ENCODE measurements at places on chromosomes 12 and 14.

GRCh38 chr14:103569408-103569807 lies 6.6 kb downstream of the COA8 start:
- no peak for DNase-seq

GRCh38 chr14:56102941-56103340 lies 15.3 kb upstream of the PELI2 start:
- DNase-seq = no peak

DNA sequence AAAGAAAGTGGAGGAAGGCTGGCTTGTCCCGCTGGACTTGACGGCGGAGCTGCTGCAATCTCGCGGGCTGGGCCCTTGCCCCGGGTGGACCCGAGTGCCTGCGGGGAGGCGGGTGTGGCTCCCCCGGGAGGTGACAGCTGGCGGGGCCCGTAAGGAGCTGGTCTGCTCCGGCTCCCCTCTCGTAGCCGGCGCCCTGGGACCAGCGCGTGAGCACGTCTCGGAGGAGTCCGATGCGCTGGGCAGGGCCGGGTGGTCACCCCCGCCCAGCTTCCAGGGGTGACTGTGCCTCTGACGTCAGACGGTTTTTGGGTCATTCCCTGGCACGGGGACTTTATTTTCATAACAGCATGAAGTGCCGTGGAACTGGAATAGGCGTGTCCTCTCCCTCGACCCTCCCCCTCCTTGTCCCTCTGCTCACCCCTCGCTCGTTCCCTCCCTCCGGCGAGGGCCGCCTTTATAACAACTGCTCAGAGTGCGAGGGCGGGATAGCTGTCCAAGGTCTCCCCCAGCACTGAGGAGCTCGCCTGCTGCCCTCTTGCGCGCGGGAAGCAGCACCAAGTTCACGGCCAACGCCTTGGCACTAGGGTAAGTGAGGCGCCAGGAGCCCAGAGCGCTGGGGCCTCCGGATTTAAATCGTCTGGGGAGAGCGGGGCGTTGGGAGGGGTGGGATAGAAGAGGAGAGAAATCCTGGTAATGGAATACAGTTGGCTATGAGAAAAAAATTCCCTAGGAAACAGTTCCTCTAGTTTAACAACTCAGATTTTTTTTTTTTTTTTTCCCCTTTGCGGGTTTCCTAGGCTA lies at the start of gene GPRC5A:
Gene GPRC5A (plus strand): TSS at position 483 of the 801 bp plus-strand sequence. CDS start 16,688 bp downstream, outside the sequence.
- DNase-seq = peak; percentile 98

DNA sequence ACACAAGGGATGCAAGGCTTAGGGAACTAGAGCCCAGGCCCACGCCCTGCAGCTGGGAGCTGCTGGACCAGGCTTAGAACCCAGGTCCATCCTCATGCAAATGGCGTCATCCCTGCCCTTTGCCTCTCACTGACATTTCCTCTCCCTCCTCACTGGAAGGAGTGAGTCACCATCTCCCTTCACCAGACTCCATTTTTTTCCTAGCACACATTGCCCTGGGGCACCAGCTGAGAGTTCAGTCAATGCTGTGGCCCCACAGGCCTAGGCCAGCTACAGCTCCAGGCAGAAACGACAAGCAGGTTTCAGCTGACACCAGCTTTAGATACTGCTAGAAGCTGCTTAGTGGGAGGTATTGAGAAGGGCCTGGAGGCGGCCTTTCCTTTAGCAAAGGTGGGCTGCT lies 98.9 kb downstream of the RIMBP2 start:
- DNase-seq = no peak

- DNase-seq = no peak
Observed at GRCh38 chr12:22935501-22935900, 310.5 kb downstream of the ETNK1 start.

DNA sequence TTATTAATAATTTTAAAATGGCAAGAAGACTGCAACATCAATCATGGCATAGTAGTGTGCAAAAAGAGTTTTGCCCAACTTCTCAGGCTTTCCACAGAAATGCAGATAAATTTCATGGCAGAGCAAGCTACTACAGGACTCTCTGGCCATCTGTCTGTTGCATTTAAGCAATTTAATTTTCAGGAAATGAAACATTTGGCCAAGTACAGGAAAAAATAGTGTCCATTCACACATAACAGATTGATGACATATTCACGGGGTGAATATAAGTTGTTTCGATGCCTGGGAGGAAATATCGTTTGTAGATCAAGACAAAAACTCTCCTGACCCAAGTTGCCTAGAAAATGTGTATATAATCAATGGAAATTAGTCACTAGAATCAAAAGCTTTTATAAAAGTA lies 324.0 kb downstream of the PRKD1 start:
- no peak for DNase-seq

DNA sequence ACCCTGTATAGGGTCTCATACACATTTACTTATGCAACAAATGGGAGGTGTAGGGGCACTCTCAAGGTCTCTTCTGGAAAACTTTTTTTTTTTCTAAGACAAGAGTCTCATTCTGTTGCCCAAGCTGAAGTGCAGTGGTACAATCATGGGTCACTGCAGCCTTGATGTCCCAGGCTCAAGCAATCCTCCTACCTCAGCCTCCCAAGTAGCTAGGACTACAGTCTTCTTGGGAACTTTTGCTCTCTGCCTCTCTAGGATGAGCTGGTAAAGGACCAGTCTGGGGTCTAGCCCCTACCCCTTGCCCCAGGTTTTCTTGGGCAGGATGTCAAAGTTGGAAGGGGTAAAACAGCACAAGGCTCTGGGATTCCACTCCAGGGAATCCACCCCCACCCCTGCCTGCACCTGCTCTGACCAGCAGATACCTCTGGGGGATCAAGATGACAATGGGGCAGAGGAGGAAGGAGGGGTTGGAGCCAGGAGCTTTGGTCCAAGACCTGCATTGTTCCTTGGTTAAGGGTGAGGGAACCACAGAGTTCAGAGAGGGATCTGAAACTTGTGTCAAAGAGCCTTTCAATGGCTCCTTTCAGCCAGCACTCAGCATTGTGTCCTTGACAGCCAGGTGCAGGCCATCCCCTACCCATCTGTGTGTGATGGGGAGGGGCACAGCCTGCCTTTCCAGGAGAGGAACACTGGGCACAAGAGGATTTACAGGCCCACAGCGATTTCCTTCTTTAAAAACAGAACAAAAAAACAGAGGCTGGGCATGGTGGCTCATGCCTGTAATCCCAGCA lies 12.2 kb downstream of the CTDSP2 start:
- DNase-seq = no peak

GRCh38 chr14:36773558-36773957 lies 111.9 kb downstream of the PAX9 start:
- DNase-seq = no peak

DNA sequence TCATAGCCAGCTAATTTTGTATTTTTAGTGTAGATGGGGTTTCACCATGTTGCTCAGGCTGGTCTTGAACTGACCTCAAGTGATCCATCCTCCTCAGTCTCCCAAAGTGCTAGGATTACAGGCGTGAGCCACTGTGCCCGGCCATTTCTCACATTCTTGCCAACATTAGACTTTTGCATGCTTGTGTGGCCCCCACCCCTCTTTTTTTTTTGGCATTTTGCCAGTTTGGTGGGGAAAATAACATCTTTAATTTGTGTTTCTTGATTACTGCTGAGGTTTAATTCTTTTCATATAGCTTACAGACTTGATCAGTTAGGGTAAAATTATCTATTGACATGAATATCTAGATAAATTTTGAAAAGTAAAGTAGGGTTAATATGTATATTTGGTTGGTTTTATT lies 3.8 kb downstream of the CCT2 start:
- DNase-seq = no peak

DNA sequence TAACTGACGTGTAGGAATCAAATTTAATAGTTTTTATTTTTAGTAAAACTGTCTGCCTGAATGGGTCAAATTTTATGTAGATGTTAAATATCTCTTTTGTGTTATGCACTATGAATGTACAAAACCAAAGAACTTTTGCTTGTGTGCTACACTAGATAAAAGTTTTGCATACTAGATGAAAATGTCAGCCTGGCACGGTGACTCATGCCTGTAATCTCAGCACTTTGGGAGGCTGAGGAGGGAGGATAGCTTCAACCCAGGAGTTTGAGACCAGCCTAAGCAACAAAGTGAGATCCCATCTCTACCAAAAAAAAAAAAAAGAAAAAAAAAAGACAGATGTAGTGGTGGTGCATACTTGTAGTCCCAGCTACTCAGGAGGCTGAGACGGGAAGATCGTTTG lies 11.1 kb downstream of the AEBP2 start:
- no peak for DNase-seq

DNA sequence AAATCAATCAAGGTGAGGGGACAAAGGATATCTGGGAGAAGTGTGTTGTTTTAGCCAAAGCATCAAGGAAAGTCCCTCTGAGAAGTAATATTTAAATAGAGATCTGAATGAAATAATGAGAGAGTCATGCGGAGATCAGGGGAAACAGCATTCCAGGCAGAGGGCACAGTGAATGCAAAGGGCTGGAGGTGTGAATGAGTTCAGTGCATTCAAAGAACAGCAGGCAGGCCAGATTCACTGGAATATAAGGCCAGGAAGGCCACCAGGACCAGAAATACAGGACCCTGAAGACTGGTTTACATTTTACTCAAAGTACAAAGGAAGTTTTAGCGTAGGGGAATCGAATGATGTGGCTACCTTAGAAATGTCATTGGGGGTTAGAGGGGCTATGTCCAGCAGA lies 436.2 kb upstream of the TMEM132C start:
- DNase-seq = no peak

GRCh38 chr14:77141214-77142004 lies at the start of gene ZDHHC22:
Gene ZDHHC22, minus strand, starts transcription at chr14:77141791. Its CDS starts 2,053 bp downstream, at chr14:77139738.
- DNase-seq = no peak

GRCh38 chr12:78739653-78740052 lies 124.9 kb upstream of the SYT1 start:
- DNase-seq = no peak

GRCh38 chr12:132229926-132230325 lies 85.7 kb downstream of the NOC4L start:
- no peak for DNase-seq

DNA sequence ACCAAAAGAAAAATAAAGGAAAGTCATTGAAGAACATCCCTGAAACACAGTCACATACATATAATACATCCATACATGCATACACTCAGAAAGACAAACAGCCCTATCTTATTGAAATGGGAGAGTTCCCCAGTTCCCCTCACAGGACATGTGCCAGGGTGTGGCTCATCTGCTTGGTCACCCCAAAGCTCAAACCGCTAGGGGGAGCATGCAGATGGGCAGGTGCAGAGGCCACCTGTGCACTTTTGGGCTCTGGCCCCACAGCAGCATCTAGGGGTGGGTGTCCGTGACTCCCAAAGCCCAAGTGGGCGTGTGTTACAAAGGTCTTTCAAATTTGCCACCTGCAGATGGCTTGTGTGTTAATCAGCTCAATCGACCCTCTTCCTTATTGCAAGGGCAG lies 75.2 kb downstream of the CMAS start:
- no peak for DNase-seq

DNA sequence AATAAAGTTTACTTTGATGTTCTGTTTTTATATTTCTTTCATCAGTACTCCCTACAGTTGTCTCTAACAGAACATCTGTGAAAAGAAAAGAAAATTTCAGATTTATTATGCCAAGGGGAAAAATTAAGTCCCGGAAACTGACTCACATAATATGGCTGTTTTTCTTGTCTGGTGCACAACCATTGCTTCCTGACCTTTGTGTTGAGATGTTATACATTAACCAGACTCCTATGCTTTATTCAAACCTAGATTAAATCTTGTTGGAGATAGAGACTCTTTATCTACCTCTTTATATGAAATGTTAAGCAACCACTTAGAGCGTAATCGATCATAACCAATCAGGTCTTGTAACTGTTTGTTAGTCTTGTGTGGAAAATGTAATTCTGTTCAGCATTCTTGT lies 37.6 kb upstream of the BICD1 start:
- no peak for DNase-seq

GRCh38 chr14:59753512-59753911 lies 117.1 kb downstream of the RTN1 start:
- no peak for DNase-seq

DNA sequence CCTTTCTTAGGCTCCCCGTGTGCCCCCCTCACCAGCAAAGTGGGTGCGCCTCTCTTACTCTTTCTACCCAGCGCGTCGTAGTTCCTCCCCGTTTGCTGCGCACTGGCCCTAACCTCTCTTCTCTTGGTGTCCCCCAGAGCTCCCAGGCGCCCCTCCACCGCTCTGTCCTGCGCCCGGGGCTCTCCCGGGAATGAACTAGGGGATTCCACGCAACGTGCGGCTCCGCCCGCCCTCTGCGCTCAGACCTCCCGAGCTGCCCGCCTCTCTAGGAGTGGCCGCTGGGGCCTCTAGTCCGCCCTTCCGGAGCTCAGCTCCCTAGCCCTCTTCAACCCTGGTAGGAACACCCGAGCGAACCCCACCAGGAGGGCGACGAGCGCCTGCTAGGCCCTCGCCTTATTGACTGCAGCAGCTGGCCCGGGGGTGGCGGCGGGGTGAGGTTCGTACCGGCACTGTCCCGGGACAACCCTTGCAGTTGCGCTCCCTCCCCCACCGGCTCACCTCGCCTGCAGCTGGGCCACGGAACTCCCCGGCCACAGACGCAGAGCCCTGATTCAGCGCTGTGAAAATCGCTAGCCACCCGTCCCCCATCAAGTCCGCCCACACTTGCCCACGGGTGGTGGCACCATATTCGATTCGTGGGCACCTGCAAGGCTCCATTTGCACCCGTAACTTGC lies 1.3 kb downstream of the TMEM233 start:
- DNase-seq = no peak

- DNase-seq = no peak
Observed at GRCh38 chr14:76498976-76499375, 123.0 kb downstream of the ESRRB start.

- DNase-seq = no peak
Observed at GRCh38 chr14:25237845-25238244, 187.9 kb upstream of the STXBP6 start.

DNA sequence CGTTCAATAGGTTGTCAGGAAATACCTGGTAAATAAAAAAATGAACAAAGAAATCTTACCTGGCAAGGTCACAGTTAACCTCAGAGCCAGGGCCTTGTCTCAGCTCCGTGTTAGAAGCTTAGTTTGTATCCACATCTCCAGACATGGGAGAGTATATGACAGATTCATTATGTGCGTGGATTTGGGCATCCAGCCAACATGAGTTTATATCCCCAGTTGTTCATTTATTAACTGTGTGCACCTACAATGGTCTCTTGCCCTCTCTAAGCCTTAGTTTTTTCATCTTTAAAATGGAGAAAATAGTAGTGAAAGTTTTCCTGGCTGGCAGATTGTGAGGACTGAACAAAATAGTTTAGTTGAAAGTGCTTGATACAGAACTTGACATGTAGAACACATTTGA lies 437.8 kb downstream of the NPAS3 start:
- DNase-seq = no peak

DNA sequence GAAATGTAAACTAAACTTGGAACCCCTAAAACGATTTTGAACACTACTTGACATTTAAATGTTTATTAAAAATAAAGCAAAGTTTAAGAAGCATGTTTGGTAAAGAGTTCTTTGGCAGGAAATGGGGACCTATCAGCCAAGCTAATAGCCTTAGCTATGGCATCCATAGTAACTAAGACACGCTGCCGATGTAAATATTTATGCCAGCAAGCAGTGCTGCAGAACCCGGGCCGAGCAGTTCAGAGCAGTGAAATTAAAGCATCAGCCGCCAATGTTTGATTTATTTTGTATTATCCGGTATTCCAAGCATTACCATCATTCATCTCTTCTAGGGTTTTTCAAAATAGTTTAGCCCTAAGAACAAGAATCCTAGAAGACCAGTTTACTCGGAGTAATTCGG lies 61.6 kb downstream of the PPP2R5C start:
- no peak for DNase-seq

GRCh38 chr14:38257507-38257906 lies 1.6 kb upstream of the CLEC14A start:
- no peak for DNase-seq

- no peak for DNase-seq
Observed at GRCh38 chr12:41724216-41724615, 420.5 kb downstream of the GXYLT1 start.

- no peak for DNase-seq
Observed at GRCh38 chr14:92369097-92369496, 46.1 kb downstream of the SLC24A4 start.

Data from vagina (tissue), 2 donors.